Adrenal gland (tissue), 19 donors: ENCODE measurements at places on chromosomes 4 and X.

GRCh38 chrX:97310373-97310772 is 426.7 kb downstream of the RPA4 start:
- no peak for DNase-seq

GRCh38 chr4:3336382-3337356 is 43.8 kb downstream of the RGS12 start:
- DNase-seq, result no peak

DNA sequence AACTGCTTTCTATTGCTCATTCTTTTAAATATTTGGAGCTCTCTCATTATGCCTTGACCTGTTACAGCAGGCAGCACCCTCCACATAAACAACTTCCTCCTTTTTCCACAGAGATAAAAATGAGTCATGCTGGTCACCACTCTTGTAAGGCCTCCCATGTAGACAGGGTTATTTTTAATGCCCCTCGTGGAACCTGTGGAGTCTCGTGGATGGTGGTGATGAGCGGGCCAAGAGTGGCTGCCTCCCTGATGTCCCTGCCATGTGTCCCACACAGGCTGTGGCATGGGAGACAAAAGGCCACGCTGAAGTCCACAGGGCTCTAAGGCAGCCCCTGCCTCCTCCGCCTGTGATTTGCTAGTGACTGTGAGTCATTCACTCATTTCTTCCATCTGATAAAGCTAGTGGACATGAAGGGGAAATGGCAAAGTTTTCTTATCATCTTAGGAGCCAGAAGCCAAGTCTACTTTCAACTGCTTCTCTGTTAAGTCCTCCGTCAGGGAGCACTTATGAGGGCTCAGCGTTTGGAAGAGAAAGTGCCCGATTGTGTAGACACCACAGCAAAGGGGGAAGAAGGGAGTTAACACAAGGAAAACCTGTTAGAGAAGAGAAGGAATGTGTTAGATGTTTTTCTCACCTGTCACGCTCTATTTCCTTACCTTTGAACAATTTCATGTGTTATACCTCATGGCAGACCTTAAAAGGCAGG is 121.6 kb upstream of the FAT1 start:
- no peak for DNase-seq

GRCh38 chr4:31793907-31794306 is 1073.7 kb downstream of the PCDH7 start:
- no peak for DNase-seq

- no peak for DNase-seq
Measured at GRCh38 chr4:26826721-26827120, 33.9 kb upstream of the STIM2 start.

GRCh38 chr4:175414602-175415001 is 397.5 kb downstream of the GPM6A start:
- DNase-seq, result no peak

- no peak for DNase-seq
Measured at GRCh38 chr4:172822331-172822730, 346.3 kb upstream of the GALNT7 start.

DNA sequence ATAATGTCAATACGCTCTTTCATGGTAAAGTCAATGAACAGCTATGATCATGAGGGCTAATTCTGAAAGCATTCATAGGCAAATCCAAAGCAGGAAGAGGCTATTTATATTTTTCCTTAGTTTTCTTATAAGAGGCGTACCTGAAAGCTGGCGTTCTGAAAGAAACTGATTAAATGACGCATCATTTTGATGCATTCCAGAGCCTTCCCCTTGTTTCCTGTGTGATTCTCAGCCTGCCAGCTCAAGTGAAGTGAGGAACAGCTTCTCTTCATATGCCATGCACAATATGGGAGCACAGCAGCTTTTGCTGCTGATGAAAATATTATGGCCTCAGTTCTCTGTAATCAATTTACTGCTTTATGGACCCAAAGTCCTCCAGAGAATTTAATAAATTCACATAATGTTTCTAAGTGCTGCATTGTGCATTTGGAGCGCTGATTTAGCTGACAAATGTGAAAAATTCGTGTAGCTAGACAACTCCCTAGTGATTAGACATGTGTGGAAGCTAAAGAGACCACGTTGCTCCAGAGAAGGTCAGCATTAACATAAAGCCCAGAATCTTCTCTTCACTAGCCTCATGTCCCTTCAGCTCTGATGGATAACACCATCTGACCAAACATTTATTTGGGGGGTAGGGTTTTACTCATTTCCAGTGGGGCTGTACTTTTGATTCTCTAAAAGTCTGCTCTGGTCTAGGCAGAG is 110.8 kb downstream of the GPAT3 start:
- DNase-seq, result no peak

- no peak for DNase-seq
Measured at GRCh38 chr4:6027392-6027791, 9.2 kb upstream of the C4orf50 start.

GRCh38 chrX:110318664-110318968 is 731 bp upstream of the AMMECR1 start:
- DNase-seq, result no peak

- no peak for DNase-seq
Measured at GRCh38 chrX:132270021-132270420, 50.8 kb upstream of the RAP2C start.

DNA sequence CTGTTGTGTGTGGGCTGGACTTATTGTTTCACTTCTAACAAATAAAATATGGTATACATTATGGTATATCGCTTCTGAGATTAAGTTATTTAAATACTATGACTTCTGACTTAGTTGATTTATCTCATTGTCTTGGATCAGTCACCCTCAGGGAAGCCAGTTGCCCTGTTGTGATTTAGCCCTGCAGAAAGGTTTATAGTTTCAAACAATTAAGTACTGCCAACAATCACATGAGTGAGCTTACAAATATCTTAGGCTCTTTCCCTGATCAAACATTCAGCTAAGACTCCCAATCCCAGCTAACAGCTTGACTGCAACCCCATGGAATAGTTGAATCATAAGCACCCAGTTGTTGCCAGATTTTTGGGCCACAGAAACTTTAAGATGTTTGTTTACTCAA is 85.4 kb downstream of the MAGEC1 start:
- no peak for DNase-seq

GRCh38 chr4:118338981-118339765 is 13.6 kb downstream of the PRSS12 start:
- DNase-seq, result no peak

- DNase-seq, result no peak
Measured at GRCh38 chrX:13235930-13236329, 83.9 kb downstream of the ATXN3L start.

DNA sequence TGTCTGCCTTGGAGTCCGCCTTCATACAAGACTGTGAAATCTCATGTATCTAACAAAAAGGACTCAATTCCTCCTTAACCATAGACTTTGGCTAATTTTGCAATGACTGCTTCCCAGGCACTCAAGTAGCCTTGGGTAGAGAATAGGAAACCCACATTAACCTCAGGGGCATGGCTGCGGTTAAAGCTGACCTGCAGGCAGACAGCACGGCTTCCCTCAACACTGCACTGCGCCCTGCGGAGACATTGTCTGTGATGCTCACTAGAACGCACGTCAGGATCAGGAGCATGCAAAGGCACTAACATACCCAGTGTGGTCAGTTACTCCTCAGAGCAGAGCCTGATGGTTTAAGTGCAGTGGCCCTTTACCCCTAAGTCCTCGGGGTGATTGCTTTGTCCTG is 10.3 kb upstream of the GPR143 start:
- no peak for DNase-seq

DNA sequence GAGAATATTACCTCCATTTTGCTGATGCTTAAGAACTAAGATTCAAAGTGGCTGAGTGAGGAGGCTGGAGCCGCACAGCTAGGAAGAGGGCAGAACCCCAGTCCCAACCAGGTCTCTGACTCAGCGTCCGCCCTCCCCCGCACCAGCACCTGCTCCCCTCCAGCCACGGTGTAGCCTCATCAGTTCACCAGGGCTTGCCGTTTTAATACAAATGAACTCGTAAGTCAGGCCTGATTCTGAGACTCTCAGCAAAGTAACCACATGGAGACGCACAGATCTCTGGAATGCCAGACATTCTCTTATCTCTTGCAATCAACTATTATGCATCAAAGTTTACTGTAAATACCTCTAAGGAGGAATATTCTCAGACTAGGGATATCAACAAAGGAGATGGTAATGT is 52.4 kb downstream of the ENPP6 start:
- DNase-seq, result no peak

DNA sequence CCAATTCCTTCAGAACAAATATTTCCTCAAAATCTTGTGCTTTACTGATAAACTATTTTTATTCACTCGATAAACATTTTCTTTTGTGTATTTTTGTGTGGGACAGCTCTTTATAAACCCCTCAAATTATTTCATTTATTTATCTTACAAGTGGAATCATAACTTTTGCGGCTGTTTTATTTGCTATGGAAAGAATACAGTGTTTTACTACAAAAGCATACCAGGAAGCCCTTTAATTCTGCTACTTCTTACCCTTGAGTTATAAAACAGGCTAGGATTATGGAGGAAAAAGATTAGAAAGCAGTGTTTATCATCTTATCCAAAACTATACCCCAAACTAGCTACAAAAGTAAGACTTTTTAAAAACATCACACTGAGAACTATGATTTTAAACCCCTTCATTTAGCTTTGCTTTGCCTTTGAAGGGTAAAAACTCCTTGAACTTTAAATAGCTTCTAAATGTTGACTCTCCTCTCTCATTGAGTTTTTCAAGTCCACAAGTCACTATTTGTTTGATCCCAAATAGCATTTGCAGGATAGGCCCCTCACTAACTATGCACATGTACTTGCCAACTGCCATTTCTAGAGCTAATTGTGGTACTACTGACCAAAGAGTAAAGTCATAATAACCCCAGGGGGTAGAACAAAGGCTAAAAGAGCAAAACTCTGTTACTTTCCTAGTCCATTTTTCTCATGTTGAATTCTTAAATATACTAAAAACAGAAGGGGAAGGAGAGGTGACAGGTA is 45.8 kb upstream of the SGMS2 start:
- no peak for DNase-seq

DNA sequence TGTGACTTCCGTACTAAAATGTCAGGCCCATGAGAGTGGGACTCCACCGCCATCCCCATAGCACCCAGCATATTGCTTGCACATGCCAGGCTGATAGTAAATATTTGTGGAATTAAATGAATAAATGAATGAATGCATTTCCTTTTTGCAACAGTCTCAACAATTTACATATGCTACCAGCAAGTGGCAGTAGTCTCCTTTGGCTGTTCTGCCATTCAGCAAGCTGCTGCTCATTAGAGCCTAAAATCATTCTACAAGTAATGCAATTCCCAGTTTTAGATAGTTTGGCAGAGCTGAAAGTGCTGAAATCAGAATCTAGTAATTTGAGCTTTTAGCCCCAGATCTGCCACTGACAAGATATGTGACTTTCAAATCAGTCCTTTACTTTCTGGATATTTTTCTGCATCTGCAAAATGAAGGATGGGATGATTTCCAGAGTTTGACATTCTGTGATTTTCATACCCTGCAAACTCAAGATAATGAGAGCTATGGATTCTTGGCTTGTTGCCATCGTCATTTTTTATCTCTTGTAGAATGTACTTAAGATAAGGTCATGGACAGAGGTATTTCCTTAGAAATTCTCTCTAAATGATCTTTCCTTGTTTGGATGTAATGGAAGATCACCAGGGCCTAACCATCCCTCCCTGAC is 35.7 kb upstream of the INTS6L start:
- peak; percentile 14 for DNase-seq

DNA sequence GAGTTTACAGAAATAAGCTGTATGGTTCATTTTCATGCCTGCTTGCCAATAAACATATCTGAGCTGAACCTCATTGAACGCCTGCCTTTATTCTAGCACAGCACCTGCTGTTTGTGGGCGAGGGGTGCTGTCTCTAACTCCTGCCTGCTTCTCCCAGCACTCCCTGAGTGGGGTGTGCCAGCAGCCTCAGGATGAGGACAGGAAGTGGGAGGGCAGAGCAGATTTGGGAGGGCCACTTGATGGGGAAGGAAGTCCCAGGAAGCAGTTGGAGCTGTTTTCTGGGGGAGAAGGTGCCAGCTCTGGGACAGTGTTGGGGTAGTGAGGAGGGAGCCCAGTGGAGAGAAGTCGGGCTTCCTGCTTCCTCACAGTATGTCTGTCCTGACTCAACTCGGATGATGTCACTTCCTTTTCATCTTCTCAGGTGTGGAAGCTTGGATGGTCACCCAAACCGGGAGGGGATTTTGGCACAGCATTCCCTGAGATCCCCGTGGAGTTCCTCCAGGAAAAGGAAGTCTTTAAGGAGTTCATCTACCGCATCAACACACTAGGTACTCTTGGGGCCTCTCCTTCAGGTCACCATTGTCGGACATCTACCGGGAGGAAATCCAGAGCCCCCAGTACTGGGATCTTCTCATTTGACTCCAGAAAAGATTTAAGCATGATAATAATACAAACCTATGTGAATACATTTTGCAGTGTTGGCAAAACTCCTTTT is 29.0 kb upstream of the MSANTD1 start:
- no peak for DNase-seq

GRCh38 chr4:67332627-67333026 is 212.7 kb downstream of the CENPC start:
- no peak for DNase-seq

DNA sequence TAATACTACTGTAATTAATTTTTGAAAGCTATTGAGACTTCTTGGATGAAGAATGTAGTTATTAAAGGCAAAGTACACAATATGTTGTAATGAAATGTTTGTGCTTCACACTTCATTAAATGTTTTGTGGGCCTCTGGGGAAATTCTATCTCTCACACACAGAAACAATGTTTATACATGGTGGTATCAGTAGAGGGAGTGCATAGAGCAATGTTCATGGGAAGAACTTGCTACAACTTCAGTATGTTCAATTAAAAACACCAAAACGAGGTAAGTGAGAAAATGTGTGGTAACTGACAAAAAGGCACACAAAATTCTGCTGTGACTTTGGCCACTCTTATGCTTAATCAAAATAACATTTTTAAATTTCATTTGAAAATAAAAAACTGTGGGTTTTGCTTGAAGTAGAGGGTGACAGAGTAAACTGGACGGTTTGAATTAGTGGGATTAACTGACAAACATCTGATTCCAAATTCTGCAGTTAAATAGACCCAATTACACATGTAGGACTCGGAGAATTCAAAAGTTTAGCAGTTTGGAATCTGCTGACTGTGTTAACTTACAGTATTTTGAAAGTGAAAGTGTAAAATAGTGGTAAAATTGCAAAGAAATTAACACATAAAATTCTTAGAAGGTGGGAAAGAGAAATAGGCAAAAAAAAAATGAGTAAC is 111.4 kb upstream of the TTC29 start:
- no peak for DNase-seq

DNA sequence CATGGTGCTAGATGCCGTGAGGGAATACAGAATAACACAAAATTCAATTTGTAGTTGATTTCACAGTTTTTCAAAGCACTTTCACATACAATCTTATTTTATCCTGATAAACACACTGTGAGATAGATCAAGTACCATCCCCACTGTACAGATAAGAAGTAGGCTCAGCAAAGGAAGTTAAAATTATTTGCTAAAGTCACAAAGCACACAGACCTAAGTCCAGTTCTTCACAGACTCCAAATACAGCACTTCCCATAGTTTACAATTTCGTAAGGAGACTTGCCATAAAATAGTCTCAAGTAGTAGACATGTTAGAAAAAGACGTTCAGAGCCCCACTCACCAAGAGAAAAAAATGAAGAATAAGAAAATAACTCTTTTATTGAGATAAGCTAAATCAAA is 7.8 kb upstream of the CUL4B start:
- no peak for DNase-seq
